Epithelial cell of proximal tubule (primary cell): ENCODE measurements at places on chromosomes 3 and 15. TPM values are rescaled to one million over a fixed set of nuclear protein-coding genes. Genes with fewer than 3 reads are reported as not detected.

CHRNA7 gene
- 0.94 and 1.5 TPM in 2 replicates for total RNA-seq

RNU6-1 gene
- total RNA-seq = not detected in 2 replicates

GRCh38 chr15:80991421-80991820 is 1.8 kb upstream of the MESD start:
- no peak for DNase-seq

DNA sequence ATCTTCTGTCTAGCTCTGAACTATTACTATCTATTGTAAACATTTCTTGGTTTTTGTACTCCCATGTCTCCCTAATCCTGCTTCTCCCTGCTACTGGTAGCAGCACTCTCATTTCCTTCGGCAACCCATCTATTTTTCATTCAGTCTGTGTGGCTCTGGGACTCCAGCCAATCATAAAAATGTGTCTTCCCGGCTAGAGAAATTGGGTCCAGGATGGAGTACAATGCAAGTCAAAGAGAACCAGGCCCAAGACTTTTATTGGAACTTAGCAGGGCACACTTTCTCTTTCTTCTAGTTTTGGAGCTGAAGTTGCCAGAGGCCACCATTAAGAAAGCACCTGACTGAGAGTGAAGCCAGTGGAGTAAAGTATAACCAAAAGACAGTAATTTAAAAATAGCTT is 22.8 kb upstream of the ARHGEF26 start:
- DNase-seq = no peak

DNA sequence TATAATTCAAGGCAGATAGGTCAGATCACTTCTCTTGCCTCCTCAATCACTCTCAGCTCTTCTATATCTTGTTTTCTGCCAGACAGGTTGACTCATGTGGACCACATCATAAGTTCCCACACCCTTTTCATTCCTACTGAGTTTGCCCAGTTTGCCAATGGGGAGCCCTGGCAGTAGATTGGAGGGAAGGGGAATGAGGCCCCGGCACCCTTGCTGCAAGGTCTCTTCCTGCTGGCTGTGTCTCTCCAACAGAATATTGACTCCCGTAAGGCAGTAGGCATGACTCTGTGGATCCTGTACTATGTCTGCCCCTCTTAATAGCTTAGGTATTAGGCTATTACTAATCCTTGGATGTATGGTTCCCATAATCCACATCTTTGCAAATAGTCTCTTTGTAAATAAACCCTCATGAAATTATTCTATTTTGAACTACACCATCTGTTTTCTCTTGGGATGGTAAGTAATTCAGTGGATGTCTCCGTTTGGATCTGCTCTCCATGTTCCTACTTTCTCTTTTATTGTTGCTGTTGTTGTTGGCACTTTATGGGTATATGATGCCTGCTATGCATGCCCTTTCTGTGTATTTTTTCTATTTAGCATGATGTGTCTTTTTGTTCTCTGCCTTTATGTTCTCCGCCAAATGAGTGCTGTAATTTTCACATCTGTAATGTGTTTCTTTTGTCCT is 65.5 kb upstream of the DCBLD2 start:
- no peak for DNase-seq

- peak; percentile 87 for DNase-seq
These were observed 215.2 kb upstream of the PRICKLE2 start for GRCh38 chr3:64440498-64440897.

DNA sequence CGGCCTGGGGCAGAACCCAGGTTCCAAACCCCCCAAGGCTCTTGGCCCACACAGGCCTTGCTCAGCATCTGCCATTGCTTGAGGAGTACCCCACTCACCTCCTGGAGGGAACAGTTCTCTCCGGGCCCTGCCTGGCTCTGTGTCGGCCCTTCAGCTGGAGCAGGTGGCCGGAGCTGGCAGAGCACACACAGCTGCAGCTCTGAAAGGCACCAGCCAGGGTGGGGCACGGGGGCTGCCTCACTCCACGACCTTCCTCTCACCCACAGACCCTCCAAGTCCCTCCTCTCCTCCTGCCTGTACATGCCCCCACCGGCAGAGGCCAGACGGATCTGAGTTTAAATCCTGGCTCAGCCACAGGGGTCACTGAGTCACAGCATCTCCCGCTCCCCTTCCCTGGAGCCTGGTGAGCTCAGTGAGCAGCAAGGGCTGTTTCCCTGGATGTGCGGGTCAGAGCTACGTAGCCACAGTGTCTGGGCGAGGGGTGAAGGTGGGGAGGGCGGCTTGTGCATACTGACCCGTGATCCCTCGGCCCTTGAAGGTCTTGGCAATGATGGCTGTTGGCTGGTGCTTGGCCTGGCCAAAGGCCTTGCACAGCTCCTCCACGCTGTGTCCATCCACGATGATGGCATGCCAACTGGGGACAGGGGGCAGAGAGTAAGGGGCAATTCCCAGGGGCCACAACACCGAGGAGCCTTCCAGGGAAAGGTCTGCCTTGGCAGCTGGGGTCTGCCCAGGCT is 23.0 kb downstream of the TKT start:
- DNase-seq = no peak

DNA sequence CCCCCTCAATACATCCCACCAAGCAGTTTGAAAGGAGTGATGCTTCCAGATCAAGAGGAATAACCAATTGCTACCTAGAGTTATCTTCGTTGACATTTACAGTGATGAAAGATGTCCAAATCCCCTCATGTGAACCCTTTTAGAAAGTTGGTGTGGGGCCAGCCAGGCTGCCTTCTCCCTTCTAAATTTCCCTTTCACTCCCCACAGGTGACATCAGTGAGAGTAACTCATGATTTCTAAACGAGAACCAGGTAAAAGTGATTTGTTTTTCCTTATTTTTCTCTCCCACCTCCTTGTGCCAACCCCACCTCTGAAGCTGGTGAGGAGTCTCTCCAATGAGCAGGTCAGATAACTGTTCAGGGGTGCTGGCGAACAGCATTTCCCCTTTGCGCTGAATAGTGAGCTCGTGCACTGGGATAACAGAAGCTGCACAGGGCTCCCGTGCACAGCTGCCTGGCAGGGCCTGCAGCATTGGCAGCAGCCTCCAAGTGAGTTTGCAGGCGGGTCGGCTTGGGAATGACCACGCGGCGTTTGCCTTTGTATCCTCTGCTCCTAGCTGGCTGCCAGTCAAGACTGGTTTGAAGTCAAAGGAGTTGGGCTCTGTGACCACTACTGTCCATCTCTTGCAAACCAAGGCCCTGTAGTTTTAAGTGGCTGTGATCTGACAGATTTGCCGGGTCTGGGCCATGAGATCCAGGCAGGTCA is 70.2 kb upstream of the CORO2B start:
- DNase-seq = no peak

DNA sequence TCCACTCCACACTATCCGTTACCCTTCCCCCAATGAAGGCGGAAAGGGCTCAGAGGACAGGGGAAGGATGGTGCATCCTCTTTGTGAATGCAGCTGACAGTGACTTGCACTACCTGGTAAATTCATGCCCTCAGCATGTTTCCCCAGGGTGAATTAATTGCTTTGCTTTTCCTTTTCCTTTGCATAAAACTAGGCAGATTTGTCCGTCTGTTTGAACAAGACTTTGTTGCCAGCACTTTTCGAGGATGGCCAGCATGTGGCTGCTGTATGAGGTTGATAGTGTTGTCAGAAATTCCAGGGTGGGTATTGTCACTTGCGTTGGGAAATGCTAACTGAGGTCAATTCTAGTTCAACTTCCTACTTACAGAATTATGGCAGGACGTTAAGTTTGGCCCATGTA is 79.0 kb upstream of the RARB start:
- no peak for DNase-seq

DNA sequence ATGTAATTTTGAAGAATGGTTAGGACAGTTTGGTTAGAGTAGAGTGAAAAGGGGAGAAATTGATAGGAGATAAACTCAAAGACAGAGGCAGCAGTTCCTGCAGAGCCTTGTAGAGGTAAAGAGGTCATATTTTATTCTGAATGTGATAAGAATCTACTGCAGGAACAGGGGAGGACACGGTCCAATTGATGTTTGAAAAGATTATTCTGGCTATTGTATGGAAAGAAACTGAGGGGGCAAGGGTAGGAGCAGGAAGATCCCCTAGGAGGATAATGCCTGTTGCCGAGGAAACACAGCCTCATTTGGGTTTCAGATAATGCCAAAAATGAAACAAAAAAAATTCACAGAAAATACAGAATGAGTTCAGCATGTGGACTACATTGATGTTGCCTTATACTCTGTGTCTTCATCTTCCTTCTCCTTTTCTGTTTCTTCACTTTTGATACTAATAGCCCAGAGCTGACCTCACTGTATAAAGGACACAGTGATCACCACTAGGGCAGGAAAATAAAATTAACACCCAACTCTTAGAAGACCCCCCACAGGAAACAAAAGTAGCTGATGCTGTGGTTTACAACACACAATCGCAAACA is 454.6 kb upstream of the UBE2E2 start:
- DNase-seq = no peak
